ENCODE measurements at places on chromosomes 2 and 18.

GRCh38 chr2:183001948-183002347, 36.3 kb downstream of the NCKAP1 start:
- no peak for DNase-seq

GRCh38 chr2:20198001-20198400, 26.9 kb downstream of the SDC1 start:
- DNase-seq = no peak

- DNase-seq = no peak
Observed at GRCh38 chr18:46843372-46843771, 73.9 kb downstream of the PIAS2 start.

DNA sequence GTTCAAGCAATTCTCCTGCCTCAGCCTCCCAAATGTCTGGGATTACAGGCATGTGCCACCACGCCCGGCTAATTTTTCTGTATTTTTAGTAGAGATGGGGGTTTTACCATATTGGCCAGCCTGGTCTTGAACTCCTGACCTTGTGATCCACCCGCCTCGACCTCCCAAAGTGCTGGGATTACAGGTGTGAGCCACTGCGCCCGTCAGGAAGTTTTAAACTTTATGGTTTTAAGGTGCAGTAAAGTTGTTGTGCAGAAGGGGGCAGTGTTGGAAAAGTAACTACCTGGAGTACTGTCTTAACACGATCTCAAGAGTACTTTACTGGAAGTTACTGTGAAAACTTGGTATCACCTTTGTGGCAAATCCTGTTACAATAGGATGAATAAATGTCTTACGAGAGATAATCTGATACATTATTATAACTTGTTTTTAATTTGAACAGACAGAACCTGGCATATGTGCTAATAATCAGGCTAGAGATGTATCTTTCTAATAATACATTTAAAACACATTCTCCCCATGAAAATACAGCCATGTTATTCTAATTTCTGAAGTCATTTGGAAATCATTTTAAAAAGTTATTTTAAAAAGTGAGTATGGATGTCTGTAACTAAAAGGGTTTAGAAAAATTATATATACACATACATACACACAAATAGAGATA, 10.8 kb downstream of the SPDYA start:
- peak; percentile 73 for DNase-seq

DNA sequence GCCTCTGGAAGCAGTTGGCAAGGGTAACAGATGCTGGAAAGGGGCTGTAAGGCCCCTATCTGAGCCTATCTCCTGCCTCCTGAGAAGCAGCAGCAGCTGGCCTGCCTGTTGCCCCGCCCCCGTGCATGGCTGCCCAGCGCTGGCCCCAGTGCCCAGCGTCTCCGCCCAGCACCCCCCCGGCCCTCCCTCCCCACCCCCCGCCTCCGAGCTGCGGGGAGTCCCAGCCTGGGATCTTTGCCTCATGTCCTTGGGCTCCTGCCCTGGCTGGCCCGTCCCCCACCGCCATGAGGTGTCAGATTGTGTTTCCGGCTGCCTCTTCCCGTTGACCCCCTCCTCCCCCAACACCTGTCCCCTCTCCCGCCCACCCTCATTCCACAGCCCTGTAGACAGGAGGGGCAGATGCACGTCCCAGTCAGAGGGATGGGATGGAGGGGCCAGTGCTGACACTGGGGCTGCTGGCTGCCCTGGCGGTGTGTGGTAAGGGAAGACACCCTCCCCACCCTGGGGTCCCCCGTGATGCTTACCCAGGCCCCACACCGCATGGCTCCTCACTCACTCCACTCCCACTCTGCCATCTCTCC, at the start of gene CHRND:
TSS of gene CHRND (plus strand) at position 370 of the 581 bp plus-strand sequence. CDS start at position 426, 56 bp downstream.
- peak; percentile 33 for DNase-seq

GRCh38 chr2:61018318-61018755, 282 bp upstream of the PUS10 start:
- DNase-seq = peak; percentile 73

- DNase-seq = no peak
Observed at GRCh38 chr2:176702131-176702530, 432.9 kb downstream of the MTX2 start.

DNA sequence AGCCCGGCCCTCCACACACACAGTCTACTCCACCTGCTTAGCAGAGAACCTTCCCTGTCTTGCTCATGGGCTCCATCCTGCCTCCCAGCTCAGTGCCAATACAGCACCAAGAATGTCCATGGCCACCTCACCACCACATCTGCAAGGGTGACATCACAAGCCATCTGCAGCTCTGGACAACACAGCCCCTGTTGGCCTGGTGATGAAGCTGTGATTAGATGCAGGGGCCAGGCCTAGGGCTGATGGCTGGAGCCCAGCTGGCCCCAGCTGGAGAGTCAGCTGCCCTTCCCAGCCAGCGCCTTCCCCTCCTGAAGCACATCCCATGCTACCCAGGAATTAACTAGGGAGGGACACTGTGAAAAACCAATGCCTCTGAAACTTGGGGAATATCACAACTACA, 91.1 kb downstream of the TTC32 start:
- no peak for DNase-seq

DNA sequence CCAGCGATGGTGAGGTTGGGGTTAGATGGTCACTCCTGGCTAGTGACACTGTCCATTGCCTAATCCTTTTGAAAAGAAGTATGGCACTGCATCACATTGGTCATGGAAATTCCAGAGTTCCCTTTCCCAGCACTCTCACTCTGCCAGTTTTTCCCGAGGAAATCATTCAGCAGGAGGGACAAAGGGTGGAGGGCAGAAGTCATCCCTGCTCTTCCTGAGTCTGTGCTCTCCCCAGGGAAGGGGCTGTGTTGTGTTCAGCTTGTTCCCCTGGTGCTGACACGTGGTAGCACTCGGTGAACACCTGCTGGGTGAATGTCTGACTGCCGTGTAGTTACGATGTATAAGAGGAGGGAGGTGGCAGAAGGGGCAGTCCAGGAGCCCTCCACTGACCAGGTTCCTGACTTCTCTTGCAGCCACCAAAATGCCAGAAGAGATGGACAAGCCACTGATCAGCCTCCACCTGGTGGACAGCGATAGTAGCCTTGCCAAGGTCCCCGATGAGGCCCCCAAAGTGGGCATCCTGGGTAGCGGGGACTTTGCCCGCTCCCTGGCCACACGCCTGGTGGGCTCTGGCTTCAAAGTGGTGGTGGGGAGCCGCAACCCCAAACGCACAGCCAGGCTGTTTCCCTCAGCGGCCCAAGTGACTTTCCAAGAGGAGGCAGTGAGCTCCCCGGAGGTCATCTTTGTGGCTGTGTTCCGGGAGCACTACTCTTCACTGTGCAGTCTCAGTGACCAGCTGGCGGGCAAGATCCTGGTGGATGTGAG, 21.6 kb downstream of the STEAP3 start:
- DNase-seq = no peak

DNA sequence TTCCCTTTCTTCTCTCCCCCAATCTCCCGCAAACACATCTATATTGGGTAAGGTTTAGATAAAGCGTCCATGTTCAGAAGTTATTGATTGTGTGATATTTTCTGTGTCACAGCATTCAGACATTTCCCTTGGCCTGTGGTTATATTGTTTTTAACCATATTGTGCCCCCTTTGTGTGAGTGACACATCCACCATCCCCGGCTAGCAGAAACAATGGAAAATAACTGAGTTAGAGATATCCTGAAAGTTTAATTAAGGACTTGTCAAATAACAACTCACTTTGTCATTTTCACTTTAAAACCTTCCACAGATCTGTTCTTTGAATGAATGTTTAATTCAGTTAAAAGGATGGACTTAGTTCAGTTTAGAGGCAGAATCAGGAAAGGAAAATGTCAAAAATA, 151.0 kb downstream of the KCNJ3 start:
- DNase-seq = no peak

DNA sequence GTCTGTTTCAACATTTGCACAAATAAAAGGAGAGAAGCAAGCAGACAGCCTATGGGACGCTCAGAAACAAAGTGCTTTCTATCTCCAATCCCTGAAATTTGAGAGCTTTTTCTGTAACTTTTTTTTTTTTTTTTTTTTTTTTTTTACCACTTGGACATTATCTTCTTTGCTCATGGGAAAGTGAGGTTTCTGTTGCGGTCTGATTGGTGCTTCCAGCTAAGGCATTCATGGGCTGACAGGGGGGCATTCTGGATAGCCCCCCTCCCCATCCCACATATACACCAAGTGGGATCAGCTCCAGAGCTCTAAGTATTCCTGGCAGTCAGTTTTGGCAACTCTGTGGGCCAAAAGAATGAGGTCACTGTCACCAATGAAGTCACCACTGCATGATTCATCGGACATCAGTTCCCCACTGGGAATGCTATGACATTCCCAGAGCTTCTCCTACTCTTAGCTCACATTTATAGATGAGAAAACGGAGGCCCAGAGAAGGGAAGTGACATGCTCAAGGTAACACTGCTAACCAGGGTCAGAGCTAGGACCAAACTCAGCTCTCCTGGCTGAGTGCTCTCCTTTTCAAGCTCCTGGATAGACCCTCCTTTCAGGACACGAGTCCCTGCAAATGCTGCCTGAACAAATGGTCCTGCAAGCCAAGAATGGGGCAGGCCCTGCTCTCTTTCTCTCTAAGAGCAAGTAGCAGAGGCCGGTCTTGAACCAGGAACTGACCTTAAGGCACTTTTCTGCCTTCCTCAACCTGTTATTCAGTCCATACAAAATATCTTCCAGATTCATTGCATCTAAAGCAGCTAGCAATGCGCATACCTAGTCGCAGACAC, 61.3 kb downstream of the TMEM247 start:
- DNase-seq = peak; percentile 74

DNA sequence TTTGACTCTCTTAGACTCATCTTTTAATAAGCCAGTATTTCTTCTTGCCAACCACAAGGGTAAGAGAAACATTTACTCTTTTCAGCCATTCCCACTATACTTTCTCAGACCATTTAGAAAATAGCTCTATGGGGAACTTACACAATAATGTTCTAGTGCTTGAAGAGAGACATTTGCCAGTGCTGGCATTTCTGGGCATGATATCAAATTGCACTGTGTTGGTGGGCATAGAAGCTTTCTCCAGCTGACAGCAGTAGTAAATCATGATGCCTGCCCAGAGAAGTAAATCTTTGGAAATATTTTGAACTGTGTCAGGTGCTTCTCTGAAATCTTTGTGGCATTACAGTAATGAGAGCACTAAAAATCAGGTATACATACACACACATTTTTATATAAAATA, 346.6 kb downstream of the CBLN2 start:
- no peak for DNase-seq

DNA sequence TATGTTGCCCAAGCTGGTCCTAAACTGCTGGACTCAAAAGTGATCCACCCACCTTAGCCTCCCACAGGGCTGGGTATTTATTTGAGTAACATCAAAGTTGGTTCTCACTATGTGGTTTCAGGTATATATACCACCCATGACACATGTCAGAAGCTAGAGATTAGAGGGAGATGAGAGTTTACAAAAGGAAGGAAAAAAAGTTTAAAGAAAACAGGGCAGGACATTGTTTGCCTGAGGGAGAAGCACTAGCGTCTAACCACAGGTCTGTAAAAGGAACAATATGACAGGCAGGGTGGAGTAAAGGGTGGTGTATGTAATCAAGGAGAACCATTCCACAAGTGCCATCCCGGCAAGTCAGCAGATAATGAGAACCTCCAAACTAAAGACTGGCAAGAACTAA, 8.5 kb downstream of the CEP76 start:
- no peak for DNase-seq

- DNase-seq = peak; percentile 66
Observed at GRCh38 chr2:112674229-112674628, 28.5 kb downstream of the SLC20A1 start.

- no peak for DNase-seq
Observed at GRCh38 chr2:237389831-237390230, 24.1 kb downstream of the COL6A3 start.

GRCh38 chr2:14554849-14555545, 77.5 kb upstream of the LRATD1 start:
- DNase-seq = no peak

DNA sequence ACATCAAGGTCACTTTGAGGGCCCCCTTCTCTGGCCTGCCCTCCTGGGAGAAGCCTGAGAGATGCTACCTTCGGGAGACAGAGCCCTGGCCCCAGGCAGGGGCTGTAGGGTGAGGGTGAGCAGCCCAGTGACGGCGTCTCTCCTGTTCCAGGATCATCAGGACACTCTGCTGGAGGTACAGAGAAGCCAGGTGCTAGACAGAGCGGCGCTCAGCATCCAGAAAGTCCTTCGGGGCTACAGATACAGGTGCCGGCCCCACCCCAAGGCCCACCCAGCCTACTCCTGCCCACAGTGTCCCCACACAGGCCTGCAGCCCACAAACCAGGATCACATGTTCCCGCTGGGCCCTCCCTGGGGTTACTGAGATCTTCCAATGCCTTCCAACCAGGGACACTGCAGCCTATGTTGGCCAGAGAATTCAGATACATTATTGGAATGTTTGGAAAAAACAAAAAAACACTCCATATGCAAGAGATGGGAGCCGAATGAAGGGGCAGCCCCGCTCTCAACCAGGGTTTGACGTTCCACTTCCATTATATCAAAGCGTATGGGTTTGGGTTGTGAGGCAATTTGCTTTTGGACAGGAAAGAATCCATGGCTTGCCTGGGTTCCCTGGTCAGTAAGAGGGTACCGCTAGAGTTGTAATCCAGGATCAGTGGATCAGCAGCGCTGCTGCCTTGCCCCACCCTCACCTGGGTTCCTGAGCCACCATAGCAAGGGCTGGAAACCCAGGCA, 49.5 kb upstream of the GPR17 start:
- no peak for DNase-seq

GRCh38 chr2:28355521-28356094, 37.0 kb upstream of the FOSL2 start:
- DNase-seq = peak; percentile 49

- DNase-seq = no peak
Observed at GRCh38 chr18:4020026-4020425, 435.1 kb downstream of the DLGAP1 start.

DNA sequence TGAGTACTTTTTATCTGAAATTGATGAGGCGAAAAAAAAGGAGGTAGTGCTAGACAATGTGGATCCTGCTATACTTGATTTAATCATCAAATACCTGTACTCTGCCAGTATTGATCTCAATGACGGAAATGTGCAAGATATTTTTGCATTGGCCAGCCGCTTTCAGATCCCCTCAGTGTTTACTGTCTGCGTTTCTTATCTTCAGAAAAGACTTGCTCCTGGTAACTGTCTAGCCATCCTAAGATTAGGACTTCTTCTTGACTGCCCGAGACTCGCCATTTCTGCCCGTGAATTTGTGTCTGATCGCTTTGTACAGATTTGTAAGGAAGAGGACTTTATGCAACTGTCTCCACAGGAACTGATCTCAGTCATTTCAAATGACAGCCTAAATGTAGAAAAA, 453 bp downstream of the KLHL41 start:
- DNase-seq = no peak

- DNase-seq = no peak
Observed at GRCh38 chr18:56448751-56449150, 189.6 kb downstream of the TXNL1 start.

GRCh38 chr2:227428731-227429285, 41.1 kb upstream of the SCYGR1 start:
- DNase-seq = peak; percentile 41

- no peak for DNase-seq
Observed at GRCh38 chr2:191249156-191249813, 4.1 kb downstream of the MYO1B start.

GRCh38 chr2:30915486-30915885, 108.2 kb upstream of the CAPN13 start:
- no peak for DNase-seq

- no peak for DNase-seq
Observed at GRCh38 chr2:41920812-41921211, 127.0 kb upstream of the PKDCC start.

- no peak for DNase-seq
Observed at GRCh38 chr2:151841047-151841424, 12.8 kb upstream of the ARL5A start.
